ENCODE measurements at places on chromosomes 1 and 21.

DNA sequence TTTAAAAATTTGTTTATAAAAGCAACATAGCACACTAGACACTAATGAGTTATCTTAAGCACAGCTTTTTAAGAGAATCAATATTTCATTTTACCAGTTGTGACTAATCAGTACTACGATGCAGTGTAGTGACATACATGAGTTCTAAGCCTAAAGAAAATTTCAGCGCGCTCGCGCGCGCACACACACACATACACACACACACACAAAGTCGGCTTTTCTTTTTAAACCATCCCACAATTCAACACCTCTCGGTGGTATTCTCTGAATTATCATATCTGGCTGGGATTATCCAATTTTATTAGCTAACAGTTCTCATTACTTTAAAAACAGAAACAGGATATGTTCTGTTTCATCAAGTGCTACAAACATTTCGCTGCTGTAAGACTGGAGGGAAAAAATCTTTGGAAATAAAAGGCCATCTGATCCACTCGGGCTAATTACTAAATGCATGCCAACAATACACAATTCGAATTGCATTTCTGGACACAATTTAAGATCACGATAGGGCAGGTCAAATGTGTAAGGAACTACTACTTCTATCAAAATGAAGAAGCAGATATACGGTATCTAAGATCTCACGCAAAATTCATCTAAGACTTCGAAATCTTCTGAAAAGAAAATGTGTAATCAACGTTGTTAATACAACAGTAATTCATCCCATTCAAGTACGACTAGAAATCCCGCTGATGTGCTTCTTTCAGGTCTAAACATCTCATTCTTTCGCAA lies 1.2 kb downstream of the TUT4 start:
- peak; percentile 79 for DNase-seq

DNA sequence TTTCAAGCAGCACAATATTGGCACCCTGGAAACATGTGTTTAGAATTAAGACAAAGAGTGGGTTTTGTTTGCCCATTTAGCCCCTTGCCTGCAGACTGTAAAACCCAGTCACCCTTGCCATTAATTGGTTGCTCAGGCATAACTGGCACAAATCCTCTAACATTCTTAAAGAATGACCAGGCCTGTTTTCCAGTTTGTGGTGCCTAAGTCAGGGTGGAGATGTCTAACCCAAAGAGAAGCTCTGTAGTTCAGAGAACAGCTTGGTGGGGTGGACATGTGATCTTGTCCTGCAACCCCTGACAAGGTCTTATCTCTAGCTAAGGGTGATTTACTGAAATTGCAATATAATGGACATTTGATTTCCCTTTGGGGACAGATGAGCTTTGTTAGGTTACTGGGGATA lies 8.8 kb upstream of the ANGPTL7 start:
- no peak for DNase-seq

DNA sequence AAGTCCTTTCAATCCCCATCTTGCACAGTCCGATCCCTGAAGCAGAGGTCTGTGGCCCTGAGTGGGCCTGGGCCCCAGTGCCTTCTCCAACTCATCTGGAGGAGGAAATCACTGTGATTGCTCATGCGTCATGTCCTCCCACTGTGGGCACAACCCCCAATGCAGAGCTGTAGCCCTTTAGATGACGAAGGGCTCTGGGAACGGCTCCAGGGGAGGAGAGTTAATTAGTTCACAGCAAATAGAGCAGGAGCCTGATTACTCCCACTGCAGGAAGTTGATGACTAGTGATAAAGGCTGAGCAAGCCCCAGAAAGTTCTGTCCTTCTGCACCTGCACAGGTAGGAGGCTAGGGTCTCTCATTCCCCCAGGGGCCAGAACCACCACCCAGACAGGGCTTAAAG lies 111.5 kb downstream of the CCDC185 start:
- no peak for DNase-seq

DNA sequence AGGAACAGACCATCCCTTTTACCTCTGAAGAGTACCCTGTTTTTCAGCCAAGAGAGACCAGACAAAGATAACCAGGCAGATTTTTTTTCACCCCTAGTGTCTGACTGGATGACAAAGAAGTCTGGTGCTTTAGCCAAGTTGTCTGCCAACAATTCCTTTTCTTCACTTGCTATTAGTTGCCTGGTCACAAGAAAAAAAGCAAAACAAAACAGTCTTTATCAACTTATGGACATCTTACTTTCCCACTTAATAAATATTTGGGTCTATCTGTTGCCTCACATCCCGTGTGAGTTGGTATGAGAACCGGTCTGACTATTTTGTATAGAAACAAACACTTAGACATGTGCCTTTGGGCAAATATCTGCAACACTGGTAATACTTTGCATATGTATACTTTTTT lies 662.9 kb downstream of the PLPP3 start:
- DNase-seq: no peak

DNA sequence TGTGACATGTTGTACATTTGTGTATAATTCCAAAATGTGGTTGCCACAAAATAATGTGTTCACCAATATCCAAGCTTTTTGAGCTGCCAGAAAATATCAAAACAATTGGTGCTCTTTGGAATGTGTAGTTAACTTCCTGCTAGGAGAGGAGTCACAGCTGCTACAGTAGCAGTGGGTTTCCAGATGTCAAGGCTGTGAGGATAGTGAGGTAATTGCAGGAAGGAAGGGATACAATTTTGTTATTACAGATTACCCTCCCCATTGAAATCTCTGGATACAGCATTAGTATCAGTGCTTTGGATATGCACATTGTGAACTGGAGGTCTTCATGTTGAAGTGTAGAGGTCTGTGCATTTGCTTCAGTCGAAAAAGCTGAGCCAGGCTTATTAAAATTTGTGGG lies 253.2 kb downstream of the PTPRC start:
- no peak for DNase-seq

DNA sequence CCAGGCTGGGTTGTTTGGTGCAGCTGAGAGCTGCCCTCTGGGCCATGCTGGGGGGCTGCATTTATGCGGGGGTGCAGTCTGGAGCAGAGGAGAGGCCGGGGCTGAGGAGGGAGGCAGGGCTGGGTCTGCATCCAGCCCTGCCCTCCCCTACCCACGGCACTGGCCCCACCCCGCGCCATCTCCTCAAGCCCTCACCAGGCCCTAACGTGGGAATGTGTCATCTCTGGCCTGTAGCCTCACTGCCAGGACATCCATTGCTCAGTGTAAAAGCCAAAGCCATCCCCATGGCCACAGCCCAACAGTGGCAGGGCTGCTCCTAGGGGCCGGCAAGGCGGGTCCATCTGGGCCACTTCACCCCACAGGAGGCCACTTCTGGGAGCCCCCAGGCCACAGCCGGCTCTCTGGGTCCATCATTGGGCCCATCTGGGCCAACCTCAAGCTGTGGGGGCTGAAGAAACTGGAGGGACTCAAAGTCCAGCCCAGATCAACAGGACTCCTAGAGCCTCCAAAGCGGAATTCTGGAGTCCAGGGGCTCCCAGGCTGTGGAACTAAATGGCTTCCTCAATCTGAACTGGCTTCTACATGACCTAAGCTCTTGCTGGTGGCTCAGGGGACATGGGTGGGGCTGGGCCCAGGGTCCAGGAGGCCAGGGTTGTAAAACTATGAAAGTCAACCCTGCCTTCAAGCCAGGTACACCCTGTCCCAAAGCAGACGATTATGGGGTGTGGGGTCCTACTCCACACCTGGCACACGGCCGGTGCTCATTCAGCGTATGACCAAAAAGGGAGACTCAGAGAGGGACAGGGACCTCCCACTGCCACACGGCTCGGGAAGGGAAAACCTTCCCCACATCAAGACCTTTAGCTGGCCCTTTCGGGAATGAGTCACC lies 32.6 kb downstream of the RUNX3 start:
- DNase-seq: no peak

DNA sequence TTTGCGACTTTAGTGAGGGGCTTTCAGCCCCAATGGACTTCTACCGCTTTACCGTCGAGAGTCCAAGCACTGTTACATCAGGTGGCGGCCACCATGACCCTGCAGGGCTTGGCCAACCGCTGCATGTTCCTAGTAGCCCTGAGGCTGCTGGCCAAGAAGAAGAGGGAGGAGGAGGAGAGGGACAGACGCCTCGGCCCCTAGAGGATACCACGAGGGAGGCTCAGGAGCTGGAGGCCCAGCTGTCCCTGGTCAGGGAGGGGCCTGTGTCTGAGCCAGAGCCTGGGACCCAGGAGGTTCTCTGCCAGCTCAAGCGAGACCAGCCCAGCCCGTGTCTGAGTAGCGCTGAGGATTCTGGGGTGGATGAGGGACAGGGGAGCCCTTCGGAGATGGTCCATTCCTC lies 8.6 kb upstream of the SLC25A34 start:
- DNase-seq: no peak

DNA sequence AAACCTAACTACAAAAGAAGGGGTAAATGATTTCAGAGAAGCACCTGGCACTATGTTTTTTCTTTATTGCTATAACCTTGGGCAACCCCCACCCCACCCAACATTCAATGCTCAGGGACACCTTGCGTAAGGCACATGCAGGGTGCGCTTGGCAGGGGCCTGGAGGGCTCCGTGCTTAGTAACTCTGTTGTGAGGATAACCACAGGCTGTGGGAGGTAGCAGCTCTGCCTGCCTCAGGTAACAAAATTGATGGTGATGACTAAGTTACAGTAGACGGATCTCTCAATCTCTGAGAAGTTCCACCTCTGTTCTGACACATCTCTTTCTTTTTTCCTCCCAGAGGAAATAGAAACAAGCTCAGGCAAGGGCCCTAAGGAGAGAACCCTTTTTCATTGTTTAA lies 8.7 kb upstream of the CCN1 start:
- no peak for DNase-seq

GRCh38 chr1:39205102-39205780 lies 746 bp downstream of the MACF1 start:
- DNase-seq: no peak

DNA sequence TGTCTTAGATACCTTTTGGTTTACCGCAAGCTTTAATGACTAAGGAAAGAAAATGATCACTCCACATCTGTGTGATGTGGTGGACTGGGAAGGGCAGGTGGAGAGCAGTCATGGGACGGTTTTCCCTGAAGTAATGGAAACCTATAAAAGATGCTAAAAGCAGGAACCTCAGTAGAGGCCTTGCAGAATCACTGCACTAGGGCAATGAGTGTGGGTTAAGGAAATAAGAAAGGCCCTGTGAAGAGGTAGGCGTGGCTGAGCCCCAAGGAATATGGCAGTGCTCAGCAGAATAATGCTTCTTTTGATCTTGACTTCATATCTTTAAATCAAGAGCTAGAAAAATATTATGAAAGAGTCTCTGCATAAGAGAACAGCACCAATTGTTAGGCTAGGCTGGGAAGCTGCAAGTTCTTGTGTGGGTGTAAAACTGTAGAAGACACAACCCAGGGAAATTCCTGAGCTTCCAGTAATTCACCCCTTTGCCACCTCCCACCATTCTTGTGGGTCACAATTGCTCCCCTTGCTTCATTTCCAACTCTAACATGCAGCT lies 49.9 kb downstream of the CLCA4 start:
- no peak for DNase-seq

- no peak for DNase-seq
Measured at GRCh38 chr1:162861101-162861500, at the start of gene CCDC190. TSS of gene CCDC190 (minus strand) at chr1:162861175. CDS start at chr1:162859646, 1,529 bp downstream.

GRCh38 chr1:207311888-207312603 lies 9.4 kb upstream of the CD55 start:
- no peak for DNase-seq

GRCh38 chr1:109610609-109611307 lies 8.7 kb downstream of the GNAT2 start:
- DNase-seq: no peak

DNA sequence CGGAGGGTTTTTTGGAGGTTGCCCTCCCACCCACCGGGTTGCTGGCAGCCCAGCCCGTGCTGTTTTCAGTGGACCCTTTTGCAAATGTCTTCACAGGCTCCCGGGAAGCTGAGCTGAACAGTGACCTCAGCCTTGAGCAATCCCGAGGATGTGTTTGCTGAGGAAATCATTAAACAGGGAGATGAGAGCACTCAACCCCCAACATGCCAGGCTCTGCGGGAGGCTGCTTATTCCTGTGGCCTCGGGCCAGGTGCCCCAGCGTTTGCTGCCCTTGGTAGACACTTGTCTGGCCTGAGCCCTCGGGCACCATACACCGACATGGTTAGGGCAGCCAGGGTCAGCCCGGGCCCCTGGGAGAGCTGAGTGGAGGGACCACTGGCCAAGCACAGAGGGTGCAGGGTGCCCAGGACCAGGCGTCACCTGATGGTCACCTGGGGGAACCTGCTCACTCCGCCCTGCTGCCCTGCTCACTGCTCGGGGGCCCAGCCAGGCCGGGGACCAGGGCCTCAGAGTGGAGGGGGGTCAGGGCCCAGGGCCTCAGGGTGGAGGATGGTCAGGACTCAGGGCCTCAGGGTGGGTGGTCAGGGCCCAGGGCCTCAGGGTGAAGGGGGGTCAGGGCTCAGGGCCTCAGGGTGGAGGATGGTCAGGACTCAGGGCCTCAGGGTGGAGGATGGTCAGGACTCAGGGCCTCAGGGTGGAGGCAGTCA lies 42.5 kb upstream of the POFUT2 start:
- no peak for DNase-seq

GRCh38 chr1:117572546-117572945 lies 33.3 kb upstream of the TENT5C start:
- peak; percentile 57 for DNase-seq

- no peak for DNase-seq
Measured at GRCh38 chr1:112524251-112524650, 15.5 kb downstream of the WNT2B start.

DNA sequence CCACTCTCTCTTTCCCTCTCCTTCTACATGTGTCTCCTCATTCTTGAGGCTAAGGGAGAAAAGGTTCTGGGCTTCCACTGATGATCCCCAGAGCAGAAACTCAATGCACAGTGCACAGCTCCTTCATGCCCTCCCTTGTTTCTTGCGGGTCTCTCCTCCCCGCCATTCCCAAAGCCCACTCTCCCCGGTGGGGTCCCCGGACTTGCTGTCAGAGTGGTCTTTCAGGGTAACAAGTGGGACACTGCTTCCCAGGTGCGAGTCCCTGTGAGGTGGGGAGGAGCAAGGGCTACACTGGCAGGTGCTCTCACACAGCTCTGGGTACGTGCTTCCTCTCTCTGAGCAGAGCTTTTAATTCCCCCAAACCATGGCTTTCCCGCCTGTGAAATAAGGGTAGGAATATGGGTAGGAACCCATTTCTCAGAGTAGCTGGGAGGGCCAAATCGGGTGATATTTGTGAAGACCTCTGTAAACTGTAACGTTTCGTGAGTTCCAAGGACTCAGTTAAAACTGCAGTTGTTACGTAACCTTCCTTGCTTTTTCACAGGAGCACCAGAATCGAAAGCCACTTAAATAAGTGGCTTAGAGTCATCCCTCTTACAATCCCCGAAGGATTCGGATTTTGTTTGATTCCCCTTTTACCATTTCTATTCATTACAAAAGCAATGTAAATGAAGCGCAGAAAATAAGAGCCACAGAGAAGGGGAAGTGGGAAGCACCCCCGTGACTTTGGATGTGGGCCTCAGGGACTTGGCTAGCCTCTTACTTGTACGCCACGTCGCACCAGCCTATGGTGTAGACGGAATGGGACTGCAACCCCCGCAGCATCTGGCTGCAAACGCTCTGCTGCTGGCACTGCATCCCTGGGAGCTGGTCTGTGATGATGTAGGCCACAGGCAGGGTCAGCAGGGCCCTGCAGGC lies 6.2 kb downstream of the PGLYRP3 start:
- no peak for DNase-seq

GRCh38 chr21:43766734-43767497 lies 9.2 kb downstream of the CSTB start:
- DNase-seq: no peak

GRCh38 chr1:60924964-60925798 lies 157.2 kb upstream of the NFIA start:
- no peak for DNase-seq

GRCh38 chr1:234893359-234893724 lies 235.3 kb downstream of the TOMM20 start:
- DNase-seq: no peak
